CD8-positive, alpha-beta memory T cell (primary cell): ENCODE measurements at places on chromosomes 5 and 9. TPM values are rescaled to one million over a fixed set of nuclear protein-coding genes. Genes with fewer than 3 reads are reported as not detected.

Gene OR5C1
- not detected for total RNA-seq

Gene RASA1
- 27.1 TPM for total RNA-seq

Gene NR5A1
- total RNA-seq, result not detected

Gene PTPN3
- 0.48 TPM for total RNA-seq

DNA sequence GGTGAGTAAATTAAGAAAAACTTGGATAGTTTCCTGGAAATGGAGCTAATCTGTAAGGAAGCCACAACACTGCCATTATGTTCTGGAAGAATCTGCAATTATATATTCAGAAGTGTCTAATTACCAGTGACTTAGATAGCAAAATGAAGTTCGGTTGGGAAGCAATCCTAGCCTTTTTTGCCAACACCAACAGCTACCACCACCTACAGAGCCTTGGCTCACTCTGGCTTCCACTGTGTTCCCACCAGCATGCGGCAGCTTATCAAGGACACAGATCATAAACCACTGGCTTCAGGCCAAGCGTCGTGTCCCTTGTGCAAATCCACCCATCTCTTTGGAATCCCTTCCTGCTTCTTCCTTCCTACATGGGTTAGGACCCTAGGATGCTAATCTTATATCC lies 118.0 kb upstream of the PCA3 start:
- DNase-seq, result no peak

- no peak for DNase-seq
Observed at GRCh38 chr5:87924436-87924835, 344.2 kb downstream of the TMEM161B start.

- peak; percentile 33 for DNase-seq
Observed at GRCh38 chr9:112754578-112754977, 4.0 kb downstream of the SNX30 start.

DNA sequence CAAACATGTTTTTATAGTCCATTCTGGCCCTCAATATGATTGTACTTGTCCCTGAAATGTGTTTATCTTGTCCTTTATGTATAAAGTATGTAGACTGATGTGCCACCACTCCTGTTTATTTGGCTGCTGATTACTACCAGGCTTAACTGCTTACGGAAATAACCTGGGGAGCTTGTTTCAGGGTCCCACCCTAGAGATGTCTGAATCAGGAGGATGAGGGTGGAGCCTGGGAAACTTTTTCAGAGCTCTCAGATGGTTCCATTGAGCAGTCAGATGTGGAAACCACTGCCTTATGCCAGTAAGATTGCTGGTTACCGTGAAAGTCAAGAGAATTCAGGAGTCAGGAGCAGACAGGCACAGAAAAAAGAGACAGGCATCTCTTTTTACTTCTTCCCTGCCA lies 19.2 kb downstream of the SLC23A1 start:
- no peak for DNase-seq
